ENCODE measurements at places on chromosomes 6 and 20. TPM values are rescaled to one million over a fixed set of nuclear protein-coding genes. Genes with fewer than 3 reads are reported as not detected.

The SEMG1 gene
- total RNA-seq, result not detected

The LY6G5C gene
- 2.9 TPM for total RNA-seq

The TMEM200A gene
- 4.3 TPM for total RNA-seq

The DYNLT2 gene
- total RNA-seq, result 1.6 TPM

The DEFB128 gene
- not detected for total RNA-seq

The SLC17A1 gene
- total RNA-seq, result not detected

The MAN1A1 gene
- total RNA-seq, result 78.0 TPM

The CLPSL2 gene
- total RNA-seq, result not detected

The TBC1D22B gene
- total RNA-seq, result 11.5 TPM

The GRM1 gene
- total RNA-seq, result 0.09 TPM

The STMN3 gene
- total RNA-seq, result 12.1 TPM

The OXT gene
- not detected for total RNA-seq

The CRIP3 gene
- 0.95 TPM for total RNA-seq

The MYLK2 gene
- total RNA-seq, result not detected

The SERINC3 gene
- total RNA-seq, result 133 TPM

The TMEM244 gene
- not detected for total RNA-seq

The TXLNB gene
- 1.1 TPM for total RNA-seq

The ABHD16B gene
- total RNA-seq, result not detected

The CTCFL gene
- not detected for total RNA-seq

The MRS2 gene
- total RNA-seq, result 20.5 TPM

GRCh38 chr20:50320901-50321796 is 130.5 kb downstream of the CEBPB start:
- peak; percentile 93 for DNase-seq

- DNase-seq, result no peak
Observed at GRCh38 chr6:164929408-164929977, 379.9 kb downstream of the C6orf118 start.

- peak; percentile 66 for DNase-seq
Observed at GRCh38 chr20:49668181-49668877, 45.3 kb downstream of the B4GALT5 start.

GRCh38 chr6:133214267-133214666 is 26.9 kb upstream of the EYA4 start:
- no peak for DNase-seq

DNA sequence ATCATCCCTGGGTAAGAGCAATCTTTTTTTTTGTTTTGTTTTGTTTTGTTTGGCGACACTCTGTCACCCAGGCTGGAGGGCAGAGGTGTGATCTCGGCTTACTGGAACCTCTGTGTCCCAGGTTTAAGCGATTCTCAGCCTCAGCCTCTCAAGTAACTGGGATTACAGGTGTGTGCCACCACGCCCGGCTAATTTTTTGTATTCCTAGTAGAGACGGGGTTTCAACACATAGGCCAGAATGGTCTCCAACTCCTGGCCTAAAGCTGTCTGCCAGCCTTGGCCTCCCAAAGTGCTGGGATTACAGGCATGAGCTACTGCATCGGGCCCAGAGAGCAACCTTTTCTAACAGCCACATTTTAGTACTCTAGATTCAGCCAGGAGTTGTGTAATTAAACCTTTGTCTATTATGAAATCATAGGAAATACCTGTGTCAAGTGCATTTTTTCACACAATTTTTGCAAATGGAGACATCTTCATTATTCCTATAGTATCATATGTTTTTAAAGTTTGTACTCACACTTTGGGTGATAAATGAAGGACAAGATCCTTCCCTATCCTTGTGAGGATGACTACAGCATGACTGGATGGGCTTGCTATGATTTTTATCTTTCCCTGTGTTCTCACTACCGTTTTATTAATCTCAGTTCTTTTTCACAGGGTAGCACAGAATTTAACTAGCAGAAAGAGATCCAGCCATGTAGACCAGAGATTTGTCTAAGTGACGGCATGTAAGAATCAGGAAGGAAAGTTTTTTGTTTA is 82.6 kb downstream of the OR2B2 start:
- no peak for DNase-seq

DNA sequence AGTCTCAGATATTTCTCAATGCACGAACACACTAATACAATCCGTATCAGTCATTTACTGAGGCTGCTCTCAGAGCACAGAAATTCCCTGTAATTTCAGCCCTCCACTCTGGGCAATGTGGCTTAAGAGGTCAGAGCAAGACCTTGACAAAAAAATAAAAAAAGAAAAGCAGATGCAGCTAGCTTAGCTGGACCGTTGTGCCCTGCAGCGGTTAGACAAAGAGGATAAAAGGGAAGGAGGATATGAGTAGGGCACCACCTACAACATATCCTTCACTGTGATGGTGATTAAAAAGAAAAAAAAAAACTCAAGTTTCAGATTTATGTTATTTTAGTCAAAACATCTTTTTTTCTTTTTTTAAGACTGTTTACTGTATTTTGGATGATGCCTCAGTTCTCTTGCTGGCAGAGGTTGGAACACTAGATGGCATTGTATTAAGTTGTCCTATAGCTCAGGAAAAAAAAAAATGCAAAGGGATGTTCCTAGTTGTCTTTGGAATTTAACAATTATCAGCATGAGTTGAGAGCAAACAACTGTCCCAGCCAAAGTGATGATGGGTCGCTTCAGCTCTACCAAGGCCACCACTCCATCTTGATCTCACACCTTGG is 59.9 kb downstream of the ANKEF1 start:
- no peak for DNase-seq

- DNase-seq, result no peak
Observed at GRCh38 chr6:15483060-15483459, 179.8 kb downstream of the DTNBP1 start.

GRCh38 chr6:36793913-36794712 is 45.1 kb downstream of the CPNE5 start:
- no peak for DNase-seq

GRCh38 chr6:34909320-34909883 is 20.3 kb downstream of the ANKS1A start:
- no peak for DNase-seq

GRCh38 chr6:140845701-140846100 is 1287.0 kb upstream of the GJE1 start:
- DNase-seq, result no peak

GRCh38 chr6:52576054-52576391 is 837 bp downstream of the TRAM2 start:
- no peak for DNase-seq

- no peak for DNase-seq
Observed at GRCh38 chr6:39296745-39297640, 17.2 kb downstream of the KCNK17 start.

- DNase-seq, result no peak
Observed at GRCh38 chr6:7769702-7770101, 43.8 kb downstream of the BMP6 start.

- no peak for DNase-seq
Observed at GRCh38 chr6:108800427-108800864, 47.8 kb upstream of the ARMC2 start.

DNA sequence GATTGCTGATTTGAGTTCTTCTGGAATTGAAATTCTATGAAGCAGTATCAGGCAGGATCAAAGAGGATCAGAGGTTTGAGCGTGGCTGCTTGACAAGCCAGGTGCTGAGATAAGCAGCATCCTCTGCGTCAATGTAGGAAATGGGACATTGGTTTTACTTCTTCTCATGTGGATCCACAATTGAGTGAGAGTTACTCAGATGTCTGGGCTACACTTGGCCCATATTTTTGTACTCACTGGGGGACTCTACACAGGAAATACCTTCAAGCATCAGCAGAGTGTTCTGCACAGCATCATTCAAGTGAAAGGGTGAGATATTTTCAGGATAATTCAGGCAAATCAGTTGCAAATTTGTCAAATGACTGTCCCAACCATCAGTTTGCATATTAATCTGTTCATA is 613.9 kb upstream of the ARID1B start:
- DNase-seq, result no peak

- no peak for DNase-seq
Observed at GRCh38 chr20:44983093-44983674, 16.9 kb downstream of the STK4 start.

GRCh38 chr20:9572670-9573069 is 58.3 kb downstream of the LAMP5 start:
- no peak for DNase-seq

DNA sequence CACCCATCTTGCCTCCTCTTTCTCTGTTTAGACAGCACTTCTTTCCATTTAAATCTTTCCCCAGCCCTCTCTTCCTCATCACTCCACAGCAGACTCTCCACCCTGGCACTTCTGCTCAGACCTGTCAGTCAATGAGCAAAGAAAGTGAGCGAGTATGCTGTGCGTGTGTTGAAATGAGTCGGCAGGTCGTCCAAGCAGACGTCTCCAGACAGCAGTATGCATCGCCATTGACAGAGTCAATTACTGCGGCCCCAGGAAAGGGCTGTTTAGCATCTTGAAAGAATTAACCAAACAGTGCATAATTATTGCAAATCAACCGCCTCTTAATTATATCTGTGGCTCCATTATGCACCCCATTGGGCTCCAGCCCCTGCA is 54.8 kb upstream of the KCNG1 start:
- DNase-seq, result no peak

DNA sequence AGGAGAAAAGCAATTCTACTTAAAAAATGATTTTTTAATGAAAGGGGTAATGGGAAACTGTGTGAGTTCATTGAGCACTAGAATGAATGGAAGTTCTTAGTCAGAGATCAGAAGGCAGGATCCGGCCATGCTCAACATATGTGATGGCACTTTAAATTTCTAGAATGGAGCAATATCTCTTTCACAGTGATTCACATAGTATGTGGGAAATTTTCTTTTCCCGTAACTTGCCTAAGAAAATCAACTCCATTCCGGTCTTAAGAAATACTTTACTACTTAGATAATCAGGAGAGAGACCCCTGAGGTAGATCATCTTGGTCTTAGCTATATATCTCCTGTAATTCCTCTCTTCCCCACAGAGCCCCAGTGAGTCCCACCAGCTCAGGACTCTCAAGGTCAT is 131.8 kb downstream of the SCML4 start:
- no peak for DNase-seq

DNA sequence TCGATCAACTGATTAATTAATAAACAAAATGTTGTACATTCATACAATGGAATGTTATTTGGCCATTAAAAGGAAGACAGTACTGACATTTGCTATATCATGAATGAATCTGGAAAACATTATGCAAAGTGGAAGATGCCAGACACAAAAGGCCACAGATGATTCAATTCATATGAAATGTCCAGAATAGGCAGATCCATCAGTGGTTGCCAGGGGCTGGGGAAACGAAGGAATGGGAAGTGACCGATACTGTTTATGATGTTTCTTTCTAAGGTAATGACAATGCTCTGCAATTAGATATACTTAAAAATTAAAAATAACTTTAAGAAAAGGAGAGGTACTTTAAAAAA is 37.2 kb downstream of the ELOVL5 start:
- DNase-seq, result no peak

GRCh38 chr6:43488667-43489276 is 11.4 kb downstream of the TJAP1 start:
- no peak for DNase-seq

DNA sequence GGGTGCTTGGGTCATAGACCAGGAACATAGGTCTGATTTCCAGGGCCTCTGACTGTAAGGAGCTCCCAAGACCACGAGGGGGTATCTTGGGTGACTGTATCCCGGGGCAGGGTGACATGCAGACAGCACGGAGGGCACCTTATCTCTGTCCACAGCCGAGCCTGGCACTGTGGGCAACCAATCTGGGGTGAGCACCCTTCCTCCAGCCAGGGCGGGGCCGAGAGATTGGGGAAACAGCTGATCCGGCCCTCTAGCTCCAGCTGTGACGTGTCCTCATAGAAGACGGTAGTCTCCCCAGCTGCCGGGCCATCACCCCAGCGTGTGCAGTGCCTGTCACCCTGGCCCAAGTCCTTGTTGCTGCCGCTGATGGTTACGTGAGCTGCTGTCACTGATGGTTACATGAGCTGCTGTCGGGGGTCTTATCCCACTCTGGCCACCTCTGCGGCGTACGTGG is 139.6 kb upstream of the RNF24 start:
- DNase-seq, result peak; percentile 54

GRCh38 chr20:63046841-63047240 is 40.1 kb upstream of the BHLHE23 start:
- no peak for DNase-seq

GRCh38 chr6:12537389-12537788 is 179.2 kb upstream of the PHACTR1 start:
- no peak for DNase-seq

GRCh38 chr20:11140359-11140758 is 466.6 kb upstream of the JAG1 start:
- no peak for DNase-seq

- DNase-seq, result no peak
Observed at GRCh38 chr20:45545754-45546453, 1.3 kb downstream of the EPPIN start.

- DNase-seq, result no peak
Observed at GRCh38 chr20:23596579-23597250, 9.0 kb downstream of the CST9 start.

- DNase-seq, result no peak
Observed at GRCh38 chr6:47351621-47352020, 41.9 kb upstream of the TNFRSF21 start.

- DNase-seq, result no peak
Observed at GRCh38 chr20:13271098-13271497, 50.0 kb downstream of the ISM1 start.

- no peak for DNase-seq
Observed at GRCh38 chr6:145453376-145453775, 281.9 kb downstream of the EPM2A start.

- peak; percentile 85 for DNase-seq
Observed at GRCh38 chr6:111087106-111087835, at the start of gene SLC16A10. TSS of gene SLC16A10 (plus strand) at chr6:111087503. CDS start at chr6:111087753, 250 bp downstream.

- DNase-seq, result no peak
Observed at GRCh38 chr6:45185403-45186251, 142.5 kb upstream of the RUNX2 start.

- no peak for DNase-seq
Observed at GRCh38 chr20:47243532-47244305, 112.8 kb downstream of the ZMYND8 start.

DNA sequence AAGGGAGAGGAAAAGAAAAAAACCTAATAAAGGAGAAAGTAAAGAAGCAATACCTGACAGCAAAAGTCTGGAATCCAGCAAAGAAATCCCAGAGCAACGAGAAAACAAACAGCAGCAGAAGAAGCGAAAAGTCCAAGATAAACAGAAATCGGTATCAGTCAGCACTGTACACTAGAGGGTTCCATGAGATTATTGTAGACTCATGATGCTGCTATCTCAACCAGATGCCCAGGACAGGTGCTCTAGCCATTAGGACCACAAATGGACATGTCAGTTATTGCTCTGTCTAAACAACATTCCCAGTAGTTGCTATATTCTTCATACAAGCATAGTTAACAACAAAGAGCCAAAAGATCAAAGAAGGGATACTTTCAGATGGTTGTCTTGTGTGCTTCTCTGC is 70.8 kb upstream of the RNF146 start:
- DNase-seq, result no peak

GRCh38 chr6:105713474-105714118 is 310.7 kb upstream of the PREP start:
- DNase-seq, result no peak

GRCh38 chr6:141359953-141360352 is 772.8 kb upstream of the GJE1 start:
- no peak for DNase-seq

GRCh38 chr20:5172167-5172601 is 45.4 kb downstream of the CDS2 start:
- no peak for DNase-seq
